Progenitor cell of endocrine pancreas (in vitro differentiated cells): ENCODE measurements at places on chromosomes 6 and 20.

DNA sequence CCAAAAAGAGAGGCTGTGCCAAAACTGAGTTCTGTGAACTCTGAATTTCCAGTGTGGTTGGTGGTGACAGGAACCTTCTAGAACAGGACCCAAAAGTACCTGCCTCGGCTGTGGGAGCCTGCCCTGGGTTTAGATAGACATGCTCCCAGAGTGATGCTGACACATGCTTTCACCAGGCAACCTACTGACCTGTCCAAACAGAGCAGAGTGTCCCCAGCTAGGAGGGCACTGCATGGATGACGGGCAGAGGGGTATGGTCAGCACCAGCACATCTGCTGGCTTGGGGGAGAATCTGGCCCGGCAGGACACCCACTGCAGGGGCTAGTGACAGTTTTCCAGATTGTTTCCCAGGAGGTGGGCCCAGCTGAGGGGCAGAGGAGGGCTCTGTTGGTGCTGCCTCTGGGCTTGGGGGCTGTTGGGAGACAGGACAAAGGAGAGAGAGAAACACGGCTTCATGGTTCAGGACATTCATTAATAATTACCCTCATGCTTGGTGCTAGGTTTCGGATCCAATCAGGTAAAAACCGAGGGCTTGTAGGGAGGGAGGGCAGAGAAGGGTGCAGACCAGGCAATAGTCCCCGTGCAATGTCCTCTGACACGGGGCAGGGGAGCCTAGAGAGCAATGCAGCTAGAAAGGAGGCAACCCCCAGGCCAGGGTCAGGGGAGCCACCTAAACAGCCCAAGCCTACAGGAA is 15.0 kb downstream of the KCNK5 start:
- peaks cover 41% of the 10 kb centered on the region for H3K4me1 ChIP-seq
- H3K27me3 ChIP-seq, result peaks cover 4% of the 10 kb centered on the region
- DNase-seq, result no peak
- no peaks in the 10 kb centered on the region for H3K36me3 ChIP-seq
- peak overlapping the region; percentile 11 for H3K4me3 ChIP-seq
- H3K27ac ChIP-seq, result no peak overlapping the region

GRCh38 chr6:37625591-37626374 is 71.9 kb downstream of the MDGA1 start:
- no peaks in the 10 kb centered on the region for H3K36me3 ChIP-seq
- peaks cover 53% of the 10 kb centered on the region for H3K27me3 ChIP-seq
- H3K27ac ChIP-seq, result no peak overlapping the region
- no peak for DNase-seq
- no peaks in the 10 kb centered on the region for H3K4me1 ChIP-seq
- no peak overlapping the region for H3K4me3 ChIP-seq

DNA sequence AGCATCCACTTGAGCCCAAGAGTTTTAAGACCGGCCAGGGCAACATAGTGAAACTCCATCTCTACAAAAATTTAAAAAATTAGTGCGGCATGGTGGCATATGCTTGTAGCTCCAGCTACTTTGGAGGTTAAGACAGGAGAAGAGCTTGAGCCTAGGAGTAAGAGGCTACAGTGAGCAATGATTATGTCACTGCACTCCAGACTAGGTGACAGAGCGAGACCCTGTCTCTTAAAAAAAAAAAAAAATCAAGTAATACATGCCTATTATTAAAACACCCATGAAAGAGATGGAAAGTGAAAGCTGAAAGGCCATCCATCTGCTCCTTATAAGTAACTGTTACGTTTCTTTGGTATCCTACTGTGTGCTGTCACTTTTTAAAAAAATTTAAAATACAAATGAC is 66.4 kb downstream of the FKBP5 start:
- DNase-seq, result no peak
- no peak overlapping the region for H3K27ac ChIP-seq
- H3K4me1 ChIP-seq, result no peaks in the 10 kb centered on the region
- H3K36me3 ChIP-seq, result no peaks in the 10 kb centered on the region
- no peaks in the 10 kb centered on the region for H3K27me3 ChIP-seq

- H3K4me3 ChIP-seq, result no peak overlapping the region
- H3K27ac ChIP-seq, result no peak overlapping the region
- DNase-seq, result no peak
- peaks cover 10% of the 10 kb centered on the region for H3K4me1 ChIP-seq
These were observed 212.2 kb downstream of the TBC1D7 start for GRCh38 chr6:13116155-13116554.

DNA sequence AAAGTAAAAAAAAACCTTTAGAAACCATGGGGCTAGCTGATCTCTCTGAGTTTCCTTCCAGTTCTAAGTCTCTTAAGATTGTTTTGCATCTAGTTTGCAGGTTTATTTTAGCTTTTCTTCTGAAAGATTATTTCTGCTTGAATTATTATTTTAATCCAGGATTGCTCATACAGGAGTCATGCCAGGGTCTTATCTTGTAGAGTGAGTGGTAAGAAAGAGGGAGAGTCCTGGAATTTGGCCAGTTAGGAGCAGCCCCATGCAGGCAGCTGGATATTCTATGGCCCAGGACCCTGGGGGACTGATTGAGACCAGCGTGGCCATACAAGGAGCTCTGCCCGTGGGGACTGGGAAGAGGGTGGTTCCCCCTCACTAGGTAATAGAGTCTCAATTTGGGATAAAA is 178.9 kb upstream of the HEY2 start:
- H3K27me3 ChIP-seq, result no peaks in the 10 kb centered on the region
- no peaks in the 10 kb centered on the region for H3K4me1 ChIP-seq
- no peak overlapping the region for H3K4me3 ChIP-seq
- DNase-seq, result no peak

DNA sequence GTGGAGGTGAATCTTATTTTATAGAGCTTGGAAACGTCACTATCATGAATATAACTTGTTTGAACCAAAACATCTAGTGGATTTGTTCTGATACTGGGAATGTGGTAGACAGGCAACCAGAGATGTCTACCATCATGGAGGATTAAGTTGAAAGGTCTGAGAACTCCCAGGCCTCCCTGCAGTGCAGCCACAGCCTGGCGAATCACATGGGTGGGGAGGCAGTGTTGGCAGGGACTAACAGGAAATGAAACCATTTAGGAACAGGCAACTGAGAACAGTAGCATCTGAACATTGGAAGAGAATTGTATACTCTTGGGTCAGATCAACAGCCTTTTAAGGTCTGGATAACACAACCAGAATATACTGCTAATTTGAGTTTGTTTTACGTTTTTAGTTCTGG is 22.3 kb upstream of the CEP162 start:
- H3K4me1 ChIP-seq, result no peaks in the 10 kb centered on the region
- DNase-seq, result no peak
- no peaks in the 10 kb centered on the region for H3K36me3 ChIP-seq
- no peak overlapping the region for H3K27ac ChIP-seq

- no peaks in the 10 kb centered on the region for H3K4me1 ChIP-seq
- H3K27me3 ChIP-seq, result no peaks in the 10 kb centered on the region
- no peak overlapping the region for H3K4me3 ChIP-seq
- DNase-seq, result no peak
- H3K36me3 ChIP-seq, result peaks cover 2% of the 10 kb centered on the region
These were observed 159.3 kb downstream of the PREX1 start for GRCh38 chr20:48668451-48668946.

- H3K27me3 ChIP-seq, result peaks cover 35% of the 10 kb centered on the region
- no peak overlapping the region for H3K27ac ChIP-seq
- no peak overlapping the region for H3K4me3 ChIP-seq
- peaks cover 16% of the 10 kb centered on the region for H3K4me1 ChIP-seq
- no peak for DNase-seq
- H3K36me3 ChIP-seq, result no peaks in the 10 kb centered on the region
These were observed 76.8 kb downstream of the OLIG3 start for GRCh38 chr6:137417396-137417795.

- H3K27me3 ChIP-seq, result peaks cover 4% of the 10 kb centered on the region
- peaks cover 2% of the 10 kb centered on the region for H3K4me1 ChIP-seq
- no peak for DNase-seq
- H3K4me3 ChIP-seq, result no peak overlapping the region
These were observed 15.8 kb downstream of the KCNQ2 start for GRCh38 chr20:63456429-63457284.

DNA sequence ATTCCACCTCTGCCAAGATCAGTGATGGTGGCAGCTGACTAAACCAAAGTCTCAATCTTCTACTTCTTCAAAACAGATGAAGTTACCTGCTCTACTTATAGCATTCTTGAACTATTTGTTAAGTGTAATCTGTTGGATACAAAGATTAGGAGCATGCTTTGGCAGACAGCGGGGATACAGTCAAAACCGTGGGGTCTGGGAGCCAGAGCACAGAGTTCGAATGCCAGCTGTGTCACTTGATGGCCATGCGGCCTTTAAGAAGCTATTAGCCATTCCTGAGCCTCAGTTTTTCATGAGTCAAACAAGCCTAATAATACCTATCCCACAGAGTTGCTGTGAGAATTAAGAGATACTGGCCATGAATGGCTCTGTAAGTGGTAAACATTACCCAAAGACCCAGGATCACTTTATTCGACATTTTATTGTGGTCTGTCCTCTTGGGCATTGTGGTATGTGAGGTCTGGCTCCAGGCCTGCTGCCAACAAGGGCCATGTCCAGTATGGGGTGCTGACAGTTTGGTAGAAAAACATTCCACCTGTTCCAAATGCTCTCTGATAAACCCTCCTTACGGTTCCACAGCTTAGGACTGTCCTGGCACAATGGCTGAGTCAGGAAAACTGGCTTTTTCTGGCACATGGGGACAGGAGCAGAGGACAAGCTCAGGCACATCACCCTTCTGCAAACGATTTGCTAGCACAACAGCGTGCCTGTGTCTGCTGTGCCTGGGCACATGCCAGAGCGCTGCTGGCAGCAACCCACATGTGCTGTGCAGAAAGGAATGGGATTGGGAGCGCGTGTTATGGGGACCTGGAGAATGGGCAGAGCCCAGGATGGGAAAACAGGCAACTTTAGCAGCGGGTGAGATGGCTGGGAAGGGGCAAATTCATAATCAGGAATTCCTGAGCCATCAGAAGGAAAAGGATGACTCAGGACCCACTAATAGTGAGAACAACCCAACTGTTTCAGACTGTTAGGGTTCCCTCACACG is 15.7 kb upstream of the FAM83C start:
- H3K4me1 ChIP-seq, result peaks cover 9% of the 10 kb centered on the region
- no peak overlapping the region for H3K4me3 ChIP-seq
- H3K27ac ChIP-seq, result peak overlapping the region; percentile 31
- DNase-seq, result no peak
- H3K27me3 ChIP-seq, result no peaks in the 10 kb centered on the region
